CD4-positive, alpha-beta T cell treated with Interleukin-1 beta for 1 hour (primary cell): ENCODE measurements at places on chromosomes 11 and 22.

DNA sequence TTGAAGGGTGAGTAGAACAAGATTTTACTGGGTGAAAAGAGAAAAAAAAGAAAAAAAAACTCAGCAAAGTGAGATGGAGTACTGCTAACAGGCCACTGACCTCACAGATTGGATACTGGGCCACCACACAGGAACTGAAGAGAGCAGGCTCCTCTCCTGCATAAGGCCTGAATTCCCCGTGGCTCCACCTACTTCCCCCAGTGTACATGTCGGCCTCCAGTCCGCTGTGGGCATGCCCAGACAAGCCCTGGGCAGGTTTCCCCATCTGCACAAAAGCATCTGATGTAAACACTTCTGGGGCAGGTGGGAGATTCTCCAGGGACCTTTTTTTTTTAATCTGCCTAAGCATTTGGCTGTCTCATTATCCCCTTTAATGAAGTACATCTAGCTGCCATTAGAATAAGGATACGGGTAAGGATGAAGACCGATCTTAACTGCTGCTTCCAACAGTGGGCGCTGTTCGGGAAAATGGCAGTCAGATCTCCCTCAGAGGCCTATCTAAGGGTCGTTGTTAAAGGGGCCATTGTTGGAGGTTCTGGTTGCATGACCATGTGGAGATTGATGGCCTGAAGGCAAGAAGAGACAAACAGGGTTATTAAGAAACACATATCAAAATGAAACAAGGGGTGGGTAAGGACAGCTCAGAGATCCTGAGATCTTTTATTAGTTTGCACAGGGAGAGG lies 48.5 kb downstream of the MS4A13 start:
- no peak for DNase-seq

- no peak for DNase-seq
These were observed 15.0 kb upstream of the WT1 start for GRCh38 chr11:32450372-32450771.

- no peak for DNase-seq
These were observed 43.2 kb upstream of the CHKA start for GRCh38 chr11:68164437-68164836.

GRCh38 chr22:20422271-20423007 lies 15.2 kb downstream of the SCARF2 start:
- no peak for DNase-seq

DNA sequence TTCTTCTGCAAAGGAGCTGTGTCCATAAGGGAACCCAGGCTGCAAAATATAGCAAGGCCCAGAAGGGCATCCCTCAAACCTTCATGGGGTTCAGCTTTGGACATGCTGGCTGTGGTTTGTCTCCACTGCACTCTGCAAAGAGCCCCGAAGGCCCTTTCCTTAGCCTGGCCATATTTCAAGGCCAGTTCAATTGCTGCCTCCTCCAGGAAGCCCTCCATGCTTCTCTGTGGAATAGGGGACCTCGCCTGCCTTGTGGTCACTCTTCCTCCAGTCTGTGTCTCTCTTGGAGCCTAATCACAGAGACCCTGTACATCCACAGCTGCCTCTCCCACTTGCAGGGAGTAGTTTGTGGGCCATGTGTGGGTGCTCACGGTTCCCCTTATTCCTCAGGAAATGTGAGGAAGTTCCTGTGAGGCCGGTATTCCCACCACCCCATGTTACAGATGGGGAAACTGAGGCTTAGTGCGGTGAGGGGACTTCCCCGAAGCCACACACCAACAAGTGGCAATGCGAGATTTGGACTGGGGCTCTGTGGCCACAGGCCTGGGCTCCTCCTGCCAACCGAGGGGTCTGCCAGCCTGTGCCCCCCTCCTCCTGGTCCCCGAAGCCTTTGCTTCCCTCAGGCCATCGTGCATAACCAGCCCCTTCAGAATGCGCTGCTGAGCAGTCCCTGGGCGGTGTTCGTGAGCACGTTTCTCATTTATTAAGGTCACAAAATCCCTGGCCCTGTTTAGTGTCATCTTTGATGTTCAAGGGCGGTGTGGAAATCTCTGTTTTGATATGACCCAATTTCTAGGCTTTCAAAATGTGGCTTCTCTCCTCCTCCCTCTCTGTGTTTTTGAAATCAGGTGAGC lies 65.8 kb downstream of the PARVB start:
- DNase-seq = no peak

DNA sequence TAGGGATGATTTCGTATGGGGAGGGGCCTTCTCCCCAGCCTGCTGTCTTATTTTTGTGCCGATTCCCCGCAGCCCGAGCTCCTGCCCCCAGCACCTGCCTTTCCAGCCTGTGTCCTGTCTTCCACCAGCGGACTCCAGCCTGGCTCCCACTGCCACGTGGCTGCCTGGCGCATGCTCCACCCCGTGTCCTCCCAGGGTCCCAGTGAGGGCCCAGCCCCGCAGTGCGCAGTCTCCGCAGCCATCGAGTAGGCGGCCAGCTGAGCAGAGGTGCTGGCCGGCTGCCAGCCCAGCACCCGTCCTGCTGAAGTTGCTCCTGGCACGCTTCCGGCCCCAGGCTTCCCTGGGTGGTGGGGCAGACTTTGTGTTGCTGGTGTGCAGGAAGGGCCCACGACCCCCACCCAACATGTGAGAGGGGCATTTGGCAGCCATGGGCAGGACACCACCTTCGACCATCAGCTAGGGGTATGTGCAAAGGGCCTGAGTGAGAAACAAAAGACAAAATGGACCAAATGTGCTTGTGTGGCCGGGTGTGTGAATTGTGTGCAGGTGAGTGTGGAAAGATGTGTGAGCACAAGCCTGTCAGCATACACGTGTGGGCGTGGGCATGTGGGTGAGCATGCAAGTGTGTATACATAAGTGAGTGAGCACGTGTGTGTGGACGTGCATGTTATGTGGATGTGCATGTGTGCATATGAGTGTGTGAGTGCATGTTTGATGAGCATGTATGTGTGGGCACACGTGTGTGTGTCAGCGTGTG lies 55.9 kb downstream of the RTN4R start:
- DNase-seq = no peak

GRCh38 chr11:19573666-19574065 lies 139.0 kb upstream of the NAV2 start:
- no peak for DNase-seq

GRCh38 chr22:31870890-31871289 lies 73.4 kb upstream of the YWHAH start:
- no peak for DNase-seq

- no peak for DNase-seq
These were observed 4.9 kb downstream of the HSD17B12 start for GRCh38 chr11:43685440-43685839.

- DNase-seq = no peak
These were observed 22.0 kb downstream of the ZNF202 start for GRCh38 chr11:123719452-123719851.
